ENCODE measurements at places on chromosomes 5 and 9. TPM values are rescaled to one million over a fixed set of nuclear protein-coding genes. Genes with fewer than 3 reads are reported as not detected.

The PDE6A gene
- not detected for total RNA-seq

GRCh38 chr5:178281331-178281730, 48.7 kb upstream of the PHYKPL start:
- DNase-seq: no peak

DNA sequence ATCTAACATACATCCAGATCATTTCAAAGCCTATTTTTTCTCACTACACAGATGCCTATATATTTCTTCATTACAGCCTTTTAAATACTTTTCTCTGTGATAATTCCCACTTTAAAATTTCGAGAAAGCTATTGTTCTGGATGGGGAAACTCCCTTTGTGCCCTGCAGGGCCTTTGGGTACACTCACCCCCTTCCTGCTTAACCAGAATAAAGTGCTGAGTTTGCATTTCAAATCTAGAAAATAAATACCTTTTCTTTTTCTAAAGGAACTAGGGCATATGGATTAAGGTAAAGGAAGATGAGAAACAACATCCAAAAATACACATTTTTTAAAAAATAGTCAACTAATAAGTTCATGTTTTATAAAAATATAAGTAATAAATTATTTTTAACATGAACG, 323.9 kb downstream of the ADGRV1 start:
- DNase-seq: no peak

The DNAH5 gene
- 0.37 TPM for total RNA-seq

GRCh38 chr5:125554355-125554754, 807.9 kb upstream of the ZNF608 start:
- DNase-seq: no peak

- DNase-seq: no peak
These were observed 141.1 kb downstream of the FBXO4 start for GRCh38 chr5:42066131-42066530.

The OR13C4 gene
- not detected for total RNA-seq

- DNase-seq: no peak
These were observed 89.1 kb upstream of the PPP2R2B start for GRCh38 chr5:146967646-146968045.

- DNase-seq: no peak
These were observed 187.5 kb upstream of the RORB start for GRCh38 chr9:74309654-74310053.

DNA sequence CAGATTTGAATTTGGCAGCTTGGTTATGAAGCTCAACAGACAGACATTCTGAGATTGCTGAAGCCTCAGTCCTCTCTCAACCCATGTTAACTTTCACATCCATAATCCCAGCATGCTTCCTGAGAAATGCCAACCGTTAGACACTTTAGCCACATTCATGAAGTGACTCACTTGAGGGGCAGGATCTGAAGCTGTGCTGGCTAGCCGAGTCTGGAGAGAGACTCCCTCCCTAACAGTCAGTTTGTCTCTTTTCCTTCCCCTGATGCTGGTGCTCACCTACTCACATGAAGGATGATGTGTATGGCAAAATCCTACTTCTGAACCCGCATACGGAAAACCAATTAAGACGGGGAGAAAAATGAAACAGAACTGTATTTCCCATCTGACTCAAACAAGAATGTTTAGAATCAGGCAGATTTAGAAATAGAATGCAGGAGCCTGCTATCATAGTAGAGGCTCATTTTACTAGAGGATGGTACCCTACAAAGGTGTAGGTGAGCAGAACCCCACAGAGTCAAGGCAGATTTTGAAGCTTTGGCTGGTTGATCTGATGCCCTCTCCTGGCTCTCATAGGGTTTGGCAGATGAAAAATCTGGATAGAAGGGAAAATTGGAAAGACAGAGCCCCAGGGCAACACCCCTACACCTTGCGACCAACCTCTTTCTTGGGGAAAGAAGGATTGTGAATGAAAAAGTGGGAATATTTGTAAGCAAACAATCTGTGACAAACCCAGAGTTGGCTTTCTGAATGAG, 150.9 kb upstream of the LHFPL2 start:
- DNase-seq: no peak

- DNase-seq: no peak
These were observed 128.0 kb downstream of the RASEF start for GRCh38 chr9:82934949-82935348.

The FAM53C gene
- total RNA-seq: 45.6 TPM

- DNase-seq: no peak
These were observed 14.3 kb upstream of the GPX3 start for GRCh38 chr5:151005950-151006576.

GRCh38 chr9:79665931-79666330, 94.2 kb downstream of the TLE4 start:
- DNase-seq: no peak

DNA sequence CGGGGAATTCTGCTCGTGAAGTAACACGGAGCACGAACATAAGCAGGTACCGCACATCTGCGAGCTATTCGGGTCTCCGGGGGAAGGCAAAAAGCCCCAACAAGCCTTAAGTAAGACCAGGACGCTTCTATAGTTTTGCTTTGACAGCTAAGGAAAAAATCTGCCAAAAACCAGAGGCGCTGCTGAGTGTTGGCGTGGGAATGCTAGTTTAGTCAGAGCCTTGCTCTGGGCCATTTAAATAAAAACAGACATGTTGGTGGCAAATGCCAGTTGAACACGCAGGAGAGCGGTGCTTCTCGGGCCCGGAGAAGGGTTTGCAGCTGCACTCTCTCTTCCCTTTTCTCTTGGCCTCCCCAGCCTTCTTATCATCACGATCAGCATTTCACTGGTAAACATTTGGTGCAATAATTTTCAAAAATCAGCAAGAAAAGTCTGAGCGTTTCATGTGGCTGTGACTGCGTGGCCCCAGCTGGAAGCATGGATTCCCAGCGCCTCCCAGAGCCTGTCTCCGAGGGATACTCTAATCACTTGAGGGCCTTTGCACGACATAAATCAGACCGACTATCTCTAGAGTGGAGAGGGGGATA, 6.4 kb upstream of the NOTCH1 start:
- no peak for DNase-seq

DNA sequence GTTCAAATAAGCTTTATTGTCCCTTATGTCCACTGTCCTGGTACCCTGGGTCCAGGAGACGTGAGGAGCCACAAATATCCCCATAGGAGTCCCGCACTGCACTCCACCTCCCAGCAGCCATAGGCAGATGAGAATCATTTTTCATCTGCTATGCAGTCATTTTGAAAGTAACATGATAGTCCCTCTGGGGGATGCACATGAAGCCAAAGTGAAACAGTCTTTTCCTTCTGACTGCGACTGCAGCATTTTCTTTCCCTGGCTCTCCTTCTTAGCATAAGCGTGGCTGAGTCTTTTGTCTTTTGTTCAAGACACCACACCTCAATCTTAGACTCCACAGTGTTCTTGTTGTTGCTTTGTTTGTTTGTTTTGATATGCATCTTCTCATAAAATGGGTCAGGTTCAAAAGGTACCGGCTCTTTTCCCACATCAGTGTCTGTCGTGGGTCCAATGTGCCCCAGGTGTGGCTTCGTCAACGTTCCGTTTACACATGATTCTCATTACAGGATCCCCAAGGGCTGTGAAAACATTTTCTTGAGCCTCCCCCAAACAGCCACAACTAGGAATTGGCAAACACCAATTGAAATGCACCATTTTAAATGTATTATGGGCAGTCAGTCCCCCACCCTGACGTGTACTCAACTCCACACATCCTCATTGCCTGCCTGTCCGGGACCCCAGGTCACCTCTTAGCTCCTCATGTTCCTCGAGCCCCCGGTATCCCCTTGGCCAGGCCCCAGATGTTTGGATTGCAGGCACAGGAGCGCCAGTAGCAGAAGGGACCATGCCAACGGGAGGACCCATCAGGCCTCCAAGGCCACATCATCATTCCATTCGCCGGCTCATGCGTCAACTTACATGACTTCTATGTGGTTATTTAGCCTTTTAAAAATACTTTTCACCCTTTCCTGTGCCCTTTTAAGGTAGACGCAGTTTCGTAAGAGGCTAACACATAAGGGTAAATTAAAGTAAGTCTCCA, 237.8 kb upstream of the DAPK1 start:
- DNase-seq: no peak

The OR1Q1 gene
- not detected for total RNA-seq

The QRFP gene
- not detected for total RNA-seq

DNA sequence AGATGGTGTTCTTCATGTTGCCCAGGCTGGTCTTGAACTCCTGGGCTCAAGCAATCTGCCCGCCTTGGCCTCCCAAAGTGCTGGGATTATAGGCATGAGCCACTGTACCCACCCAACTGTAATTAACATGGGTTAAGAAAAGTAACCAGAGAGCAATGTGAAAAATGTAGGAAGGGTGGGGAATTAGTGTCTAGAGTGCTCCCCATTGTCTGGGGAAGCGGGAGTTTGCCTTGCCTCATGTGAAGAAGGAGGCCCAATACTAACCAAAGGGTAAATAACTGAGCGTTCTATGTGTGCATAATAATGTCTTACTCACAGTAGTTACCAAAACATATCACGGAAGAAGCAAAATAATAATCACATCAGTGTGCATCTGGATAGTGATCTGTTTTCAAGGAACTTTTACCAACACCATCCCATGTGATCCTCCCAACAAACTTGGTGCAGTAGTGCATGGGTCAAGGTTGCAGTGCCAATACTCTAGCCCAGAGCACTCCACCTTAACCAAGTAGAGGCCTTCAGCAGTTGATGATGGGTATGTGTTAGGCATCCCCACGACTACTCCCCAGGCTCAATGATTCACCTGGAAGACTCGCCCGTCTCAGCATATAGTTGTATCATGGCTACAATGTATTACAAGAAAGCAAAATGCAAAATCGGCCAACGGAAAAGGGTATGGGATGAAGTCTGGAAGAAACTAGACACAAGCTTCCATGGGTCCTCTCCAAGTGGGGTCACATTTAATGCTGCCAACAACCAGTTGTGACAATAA, 26.2 kb downstream of the GNAQ start:
- DNase-seq: no peak

The PDGFRB gene
- total RNA-seq: 1,131 TPM

The DND1 gene
- total RNA-seq: 1.9 TPM

The BDP1 gene
- total RNA-seq: 23.6 TPM

DNA sequence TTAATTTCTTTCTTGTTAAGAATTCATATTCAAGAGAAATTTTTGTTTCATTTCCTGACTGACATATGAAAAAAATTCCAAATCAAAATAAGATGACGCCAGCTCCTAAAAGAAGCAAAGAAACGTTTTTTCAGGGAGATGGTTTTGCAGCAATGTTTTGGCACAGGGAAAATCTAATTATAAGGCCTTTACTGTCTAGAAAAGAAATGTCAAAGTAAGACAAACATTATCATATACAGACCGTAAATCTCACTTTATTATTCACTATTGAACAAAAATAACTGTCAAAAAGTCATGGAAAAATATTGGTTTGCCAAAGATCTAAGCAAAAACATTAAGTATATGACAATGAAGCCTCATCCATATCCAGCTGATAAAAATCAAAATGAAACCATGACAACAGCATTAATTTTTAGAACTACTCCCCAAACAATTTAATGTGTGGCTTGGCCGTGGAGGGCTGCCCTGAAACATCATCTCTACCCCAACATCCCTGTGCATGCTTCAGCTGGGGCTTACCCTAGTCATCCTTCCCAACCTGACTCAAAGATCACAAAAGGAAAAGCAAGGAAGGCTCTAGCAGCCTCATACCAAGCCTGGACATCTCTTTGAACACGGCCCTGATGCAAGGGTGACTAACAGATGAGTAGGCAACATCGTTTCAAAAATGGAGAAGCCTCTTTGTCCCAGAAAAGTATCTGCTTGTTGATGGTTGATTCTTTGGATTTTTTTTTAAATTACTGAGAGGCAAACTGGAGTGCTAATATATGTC, 95.6 kb downstream of the ARSB start:
- no peak for DNase-seq

GRCh38 chr5:150523472-150524350, 15.8 kb downstream of the NDST1 start:
- DNase-seq: no peak

GRCh38 chr9:15785584-15785983, 232.7 kb downstream of the CCDC171 start:
- no peak for DNase-seq

GRCh38 chr5:56622141-56622540, 193.2 kb upstream of the MAP3K1 start:
- no peak for DNase-seq

DNA sequence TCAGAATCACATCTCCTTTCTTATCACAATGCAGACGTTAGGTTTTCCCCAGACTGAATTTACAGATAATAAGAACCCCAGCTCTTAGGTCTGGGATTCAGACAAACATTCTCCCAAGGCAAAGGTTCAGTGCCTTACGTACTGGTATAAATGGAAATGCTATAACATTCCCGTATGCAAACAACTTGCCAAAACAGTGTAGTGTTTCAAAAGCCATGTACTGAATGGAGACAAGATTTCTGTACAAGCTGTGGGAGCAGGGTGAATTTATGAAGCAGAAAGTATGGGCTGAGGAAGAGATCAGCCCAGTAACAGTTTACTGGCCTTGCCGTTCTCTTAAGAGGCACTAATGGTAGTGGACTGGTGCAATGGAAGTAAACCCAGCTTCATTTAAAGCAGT, 225.5 kb upstream of the ZNF462 start:
- no peak for DNase-seq

- no peak for DNase-seq
These were observed 183.1 kb downstream of the NMUR2 start for GRCh38 chr5:152221721-152222629.

The INVS gene
- total RNA-seq: 22.6 TPM

The CATSPER3 gene
- not detected for total RNA-seq

GRCh38 chr5:98085593-98085992, 687.9 kb upstream of the RGMB start:
- DNase-seq: no peak

GRCh38 chr9:94821098-94821887, 94.8 kb downstream of the AOPEP start:
- DNase-seq: no peak

- no peak for DNase-seq
These were observed 121.2 kb upstream of the RANBP3L start for GRCh38 chr5:36422952-36423351.

DNA sequence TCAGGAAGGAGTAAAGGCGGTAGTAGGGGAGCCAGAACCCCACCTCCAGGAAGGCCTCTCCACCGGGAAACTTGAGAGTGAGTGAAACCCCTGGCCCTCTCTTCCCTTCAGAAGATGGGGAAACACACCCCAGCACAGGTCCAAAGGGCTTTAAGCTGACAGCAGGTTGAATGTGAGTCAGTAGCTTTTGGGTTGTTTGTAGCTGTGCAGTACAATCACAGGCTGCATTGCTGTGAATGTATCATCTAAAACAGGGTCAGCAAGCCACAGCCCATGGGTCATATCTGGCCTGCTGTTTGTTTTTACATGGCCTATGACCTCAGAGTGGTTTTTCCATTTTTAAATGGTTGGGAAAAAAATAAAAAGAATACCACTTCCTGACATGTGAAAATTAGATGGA, 10.0 kb downstream of the OTULINL start:
- no peak for DNase-seq

DNA sequence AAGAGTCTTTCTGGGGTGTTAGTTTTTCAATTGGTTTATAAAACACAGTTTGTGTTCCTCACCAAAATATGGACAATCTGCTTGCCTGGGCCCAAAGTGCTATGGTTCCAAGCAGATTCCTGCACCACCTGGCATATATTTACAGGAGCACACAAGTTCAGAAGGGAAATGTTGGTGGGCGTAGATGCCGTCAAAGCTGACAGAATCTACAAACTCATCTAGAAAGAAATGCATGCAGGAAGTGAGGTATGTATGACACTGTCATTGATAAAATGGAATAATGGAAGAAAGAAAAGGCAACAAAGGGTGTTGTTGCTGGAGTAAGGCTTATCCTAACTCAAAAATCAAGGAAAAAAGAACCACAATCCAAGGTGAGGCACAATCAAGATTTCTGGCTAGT, 225.8 kb downstream of the MLLT3 start:
- no peak for DNase-seq
